LNCaP clone FGC (cell line): ENCODE measurements at places on chromosomes 3 and 15.

GRCh38 chr3:37543666-37544065, 318.0 kb upstream of the CTDSPL start:
- DNase-seq, result no peak

DNA sequence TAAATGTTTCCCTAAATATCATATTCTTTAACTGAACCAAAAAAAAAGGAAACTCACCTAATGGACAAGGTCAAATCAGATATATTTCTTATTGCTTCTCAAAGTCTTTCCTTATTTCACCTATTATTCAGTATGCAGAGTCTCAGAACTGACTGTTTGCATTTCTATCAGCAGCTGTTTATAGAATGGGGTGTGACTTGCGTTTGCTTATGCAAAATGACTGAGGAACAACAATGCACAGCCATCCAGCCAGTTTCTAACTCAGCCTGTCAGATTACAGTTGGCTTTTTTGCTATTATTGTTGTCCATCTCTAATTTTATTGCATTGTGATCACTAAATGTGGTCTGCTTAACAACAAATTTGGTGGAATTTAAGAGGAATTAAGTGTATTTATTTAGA, 40.7 kb downstream of the RAB27A start:
- DNase-seq, result no peak

GRCh38 chr3:29067007-29067406, 213.9 kb upstream of the RBMS3 start:
- DNase-seq, result no peak

DNA sequence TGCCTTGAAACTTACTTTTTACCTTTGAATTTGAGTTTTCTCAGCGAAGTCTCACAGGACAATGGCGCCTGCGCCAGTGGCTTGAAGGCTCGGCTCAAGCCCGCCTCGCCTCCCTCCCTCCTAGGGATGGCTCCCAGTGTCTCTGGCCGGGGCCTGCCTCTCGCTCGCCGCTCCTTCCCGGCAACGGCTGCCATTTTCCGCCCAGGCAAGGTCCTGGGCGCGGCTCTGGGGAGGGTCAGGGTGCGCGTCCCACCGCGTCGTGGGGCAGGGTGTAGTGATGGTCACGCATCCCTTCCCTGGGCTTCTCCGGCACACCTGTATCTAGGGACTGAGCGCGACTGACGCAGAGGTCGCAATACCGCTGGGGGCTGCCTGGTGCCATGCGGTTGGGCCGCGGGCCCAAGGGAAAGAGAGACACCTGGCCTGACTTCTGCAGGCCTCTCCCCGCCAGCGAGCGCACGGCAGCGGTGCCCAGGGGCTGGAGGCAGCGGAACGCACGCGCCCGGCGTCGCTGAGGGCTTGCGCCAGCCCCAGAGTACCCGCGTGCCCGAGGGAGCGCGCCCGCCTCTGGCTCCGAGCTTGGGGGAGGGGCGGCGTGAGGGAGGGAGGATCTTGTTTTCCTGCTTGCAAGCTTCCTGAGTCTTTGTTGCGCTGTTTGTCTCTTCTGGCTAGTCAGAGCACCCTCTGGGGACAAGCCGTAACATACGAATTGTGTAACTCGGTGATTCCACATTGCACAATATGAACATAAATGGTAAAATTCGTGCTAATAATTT, 20.7 kb upstream of the FEM1B start:
- no peak for DNase-seq

DNA sequence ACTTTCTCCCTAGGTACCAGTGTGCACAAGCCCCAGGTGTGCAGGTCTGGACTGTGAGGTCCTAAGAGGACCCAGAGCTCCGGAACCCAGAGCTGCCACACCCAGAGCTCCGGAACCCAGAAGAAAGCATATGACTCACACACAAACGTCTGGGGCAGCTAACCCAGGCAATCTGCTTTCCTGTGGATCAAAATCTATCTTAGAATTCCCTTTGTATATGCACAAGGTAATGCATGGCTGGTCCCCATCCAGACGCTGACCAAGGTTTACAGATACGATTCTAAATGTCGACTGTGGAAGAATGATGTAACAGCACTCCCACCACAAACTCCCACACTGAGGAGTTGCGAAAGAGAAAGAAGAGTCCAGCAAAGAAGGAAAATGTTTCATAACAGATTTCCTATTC, 15.7 kb downstream of the KCNMB2 start:
- no peak for DNase-seq

DNA sequence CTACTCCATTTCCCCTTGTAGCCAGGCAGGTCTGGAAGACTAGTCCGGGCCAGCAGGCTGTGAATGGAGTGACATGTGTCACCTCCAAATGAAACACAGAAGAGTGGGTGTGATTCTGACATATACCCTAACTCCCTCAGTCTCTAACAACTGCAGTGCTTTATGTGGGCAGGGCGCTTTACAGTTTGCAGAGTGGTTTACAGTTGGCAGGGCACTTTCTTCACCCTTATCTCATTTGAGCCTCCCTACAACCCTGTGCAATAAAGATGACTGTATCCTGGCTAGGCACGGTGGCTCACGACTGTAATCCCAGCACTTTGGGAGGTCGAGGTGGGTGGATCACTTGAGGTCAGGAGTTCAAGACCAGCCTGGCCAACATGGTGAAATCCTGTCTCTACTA, 176.3 kb downstream of the RAB11A start:
- no peak for DNase-seq

GRCh38 chr3:15347737-15348110, 15.3 kb upstream of the SH3BP5 start:
- no peak for DNase-seq

GRCh38 chr3:9770276-9770812, 597 bp upstream of the CAMK1 start:
- DNase-seq, result peak; percentile 69

DNA sequence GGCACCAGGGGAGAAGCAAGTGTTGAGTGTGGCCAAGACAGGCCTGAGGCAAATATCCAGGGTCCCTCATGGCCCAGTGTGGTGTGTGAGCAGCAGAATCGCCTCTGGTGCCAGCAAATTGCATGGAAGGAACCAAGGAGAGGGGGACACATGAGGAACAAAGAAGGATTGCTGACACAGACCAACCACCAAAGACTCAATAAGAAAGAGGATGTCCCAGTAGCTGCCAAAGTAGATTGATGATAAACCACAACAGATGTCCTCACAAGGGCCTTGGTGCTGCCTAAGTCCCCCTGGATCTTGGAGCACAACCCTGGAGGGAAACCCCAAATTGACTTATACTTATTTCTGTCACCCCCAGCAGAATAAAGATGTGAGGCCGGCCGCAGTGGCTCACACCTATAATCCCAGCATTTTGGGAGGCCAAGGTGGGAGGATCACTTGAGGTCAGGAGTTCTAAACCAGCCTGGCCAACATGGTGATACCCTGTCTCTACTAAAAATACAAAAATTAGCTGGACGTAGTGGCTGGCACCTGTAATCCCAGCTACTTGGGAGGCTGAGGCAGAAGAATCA, 10.6 kb downstream of the SRGAP3 start:
- no peak for DNase-seq

DNA sequence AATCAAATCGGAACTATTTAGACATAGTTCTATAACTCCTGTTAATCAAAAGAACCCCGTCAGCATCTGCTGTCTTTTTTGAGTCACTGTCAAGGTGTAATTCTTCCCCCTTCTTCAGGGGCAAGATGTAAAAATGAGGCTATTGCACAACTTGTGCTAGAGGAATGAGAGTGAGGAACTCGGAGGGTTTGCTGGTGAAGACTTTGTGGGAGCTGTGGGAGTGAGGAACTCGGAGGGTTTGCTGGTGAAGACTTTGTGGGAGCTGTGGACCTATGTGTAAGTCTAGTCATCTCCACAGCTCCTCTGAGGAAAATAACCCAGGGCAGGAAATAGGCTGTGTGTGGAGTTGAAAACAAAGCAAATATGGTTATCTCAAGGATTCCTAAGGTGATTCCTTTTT, 2.5 kb upstream of the CERS3 start:
- no peak for DNase-seq

- no peak for DNase-seq
Observed at GRCh38 chr3:141380987-141381386, 12.7 kb downstream of the ZBTB38 start.

DNA sequence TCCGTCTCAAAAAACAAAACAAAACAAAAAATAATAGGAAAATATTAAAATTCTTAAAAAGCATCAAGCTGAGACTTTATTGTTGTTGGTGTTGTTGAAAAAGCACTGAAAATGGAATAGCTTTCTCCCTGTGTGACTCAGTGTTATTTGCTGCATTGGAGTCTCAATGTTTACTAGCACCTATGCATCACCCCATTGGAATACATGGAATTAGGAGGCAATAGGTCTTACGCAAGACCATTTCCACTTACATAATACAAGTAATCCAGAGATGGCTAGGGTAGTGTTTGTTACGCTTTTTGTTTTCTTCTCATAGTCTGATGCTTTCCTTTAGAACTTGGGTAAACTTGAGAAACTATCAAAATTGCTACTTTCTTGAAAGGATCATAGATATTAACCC, 15.2 kb downstream of the GXYLT2 start:
- no peak for DNase-seq

GRCh38 chr3:122623031-122623829, 45.8 kb downstream of the PARP15 start:
- no peak for DNase-seq

DNA sequence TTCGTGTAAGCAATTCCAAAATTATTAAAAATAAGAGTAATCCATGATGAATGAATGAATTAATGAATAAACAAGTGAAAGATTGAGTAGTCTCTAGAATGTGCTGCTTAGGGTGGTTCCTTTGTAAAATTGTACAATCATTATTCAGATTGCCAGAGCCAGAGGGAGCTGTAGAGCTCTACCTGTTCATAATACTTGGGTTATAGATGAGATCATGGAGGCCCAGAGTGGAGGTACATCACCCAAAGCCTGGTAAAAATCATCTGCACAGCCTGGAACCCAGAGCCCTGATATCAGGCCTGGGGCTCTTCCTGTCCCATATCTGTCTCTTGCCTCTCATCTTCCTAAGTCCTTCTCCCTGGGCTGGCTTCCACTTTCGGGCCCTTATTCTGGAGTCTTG, 297.2 kb downstream of the RPLP1 start:
- DNase-seq, result no peak

DNA sequence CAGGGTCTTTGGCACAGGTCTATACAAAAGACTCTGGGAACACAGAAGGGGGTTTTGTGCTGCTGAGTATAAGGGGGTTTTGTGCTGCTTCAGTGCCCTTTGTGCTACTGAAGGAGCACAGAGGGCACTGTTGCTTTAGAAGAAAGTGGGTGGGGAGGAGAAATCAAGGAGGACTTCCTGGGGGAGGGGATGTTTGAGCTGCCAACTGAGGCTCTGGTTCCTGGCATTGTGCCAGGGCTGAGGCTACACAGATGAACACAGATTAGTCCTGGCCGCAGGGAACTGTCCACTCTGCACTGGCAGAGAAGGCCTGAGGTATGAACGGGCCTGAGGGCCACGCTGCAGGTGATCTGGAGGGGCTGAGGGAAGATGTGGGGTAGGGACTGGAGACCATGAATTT, 32.2 kb upstream of the SEC13 start:
- no peak for DNase-seq

GRCh38 chr15:39125904-39126303, 455.0 kb upstream of the THBS1 start:
- peak; percentile 10 for DNase-seq

DNA sequence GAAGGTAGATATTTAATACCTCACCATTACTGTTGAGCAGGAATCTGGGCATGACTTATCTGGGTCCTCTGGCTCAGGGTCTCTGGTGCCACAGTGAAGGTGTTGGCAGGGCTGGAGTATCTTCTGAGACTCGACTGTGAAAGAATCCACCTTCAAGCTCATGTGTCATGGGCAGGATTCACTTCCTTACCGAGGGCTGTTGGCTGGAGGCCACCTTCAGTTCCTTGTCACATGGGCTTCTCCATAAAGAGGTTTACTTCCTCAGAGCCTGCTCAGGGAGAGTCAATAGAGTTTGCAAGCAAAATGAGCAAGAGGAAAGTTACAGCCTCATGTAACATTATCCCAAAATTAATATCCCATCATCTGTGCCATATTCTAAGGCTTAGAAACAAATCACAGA, 459.5 kb downstream of the NR2F2 start:
- peak; percentile 42 for DNase-seq

DNA sequence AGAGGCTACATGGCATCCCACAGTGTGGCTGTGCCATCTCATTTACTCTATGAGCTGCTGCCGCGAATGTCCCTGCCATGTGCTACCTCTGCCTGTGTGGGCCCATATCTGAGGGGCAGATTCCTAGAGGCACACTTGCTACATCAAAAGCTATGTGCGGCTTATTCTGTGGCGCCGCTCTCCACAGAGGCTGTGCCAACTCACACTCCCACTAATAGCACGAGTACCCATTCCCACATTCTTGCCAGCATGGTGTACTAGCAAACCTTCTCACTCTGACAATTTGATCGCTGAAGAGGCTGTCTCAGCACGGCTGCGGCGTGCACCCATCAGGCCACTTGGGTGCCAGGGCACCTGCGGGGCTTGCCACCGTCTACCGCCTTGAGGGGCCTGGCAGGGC, 31.2 kb upstream of the MUSTN1 start:
- DNase-seq, result no peak

GRCh38 chr15:39376371-39376909, 204.4 kb upstream of the THBS1 start:
- DNase-seq, result no peak

DNA sequence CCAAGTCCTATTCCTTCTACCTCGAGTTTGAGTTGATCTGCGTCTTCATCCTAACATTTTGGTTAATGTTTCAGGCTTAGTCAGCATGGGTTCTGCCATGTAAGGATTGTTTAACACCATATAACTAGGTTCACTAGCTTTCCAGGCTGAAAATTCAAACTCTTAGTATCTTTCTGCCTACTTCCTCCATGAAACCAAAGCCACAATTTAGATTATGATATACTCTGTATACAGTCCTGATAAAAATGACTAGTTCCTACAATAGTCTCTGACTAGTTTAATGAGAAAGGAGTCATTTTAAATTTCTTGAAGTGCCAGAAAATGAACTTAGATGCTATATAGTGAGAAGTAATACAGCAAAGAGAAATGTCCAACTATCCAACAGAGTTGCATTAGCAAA, 6.6 kb upstream of the BTLA start:
- no peak for DNase-seq

DNA sequence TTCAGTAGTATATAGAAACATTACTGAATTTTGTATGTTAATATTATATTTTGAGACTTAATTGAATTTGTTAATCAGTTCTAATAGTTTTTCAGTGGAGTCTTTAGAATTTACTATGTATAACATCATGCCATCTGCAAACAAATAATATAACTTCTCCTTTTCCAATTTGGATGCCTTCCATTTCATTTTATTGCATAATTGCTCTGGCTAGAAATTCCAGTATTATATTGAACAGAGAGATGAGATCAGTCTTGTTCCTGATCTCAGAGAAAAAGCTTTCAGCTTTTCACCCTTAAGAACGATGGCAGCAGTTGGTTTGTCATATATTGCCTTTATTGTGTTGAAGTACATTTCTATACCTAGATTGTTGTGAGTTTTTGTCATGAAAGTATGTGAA, 40.4 kb downstream of the OR4F15 start:
- peak; percentile 90 for DNase-seq

DNA sequence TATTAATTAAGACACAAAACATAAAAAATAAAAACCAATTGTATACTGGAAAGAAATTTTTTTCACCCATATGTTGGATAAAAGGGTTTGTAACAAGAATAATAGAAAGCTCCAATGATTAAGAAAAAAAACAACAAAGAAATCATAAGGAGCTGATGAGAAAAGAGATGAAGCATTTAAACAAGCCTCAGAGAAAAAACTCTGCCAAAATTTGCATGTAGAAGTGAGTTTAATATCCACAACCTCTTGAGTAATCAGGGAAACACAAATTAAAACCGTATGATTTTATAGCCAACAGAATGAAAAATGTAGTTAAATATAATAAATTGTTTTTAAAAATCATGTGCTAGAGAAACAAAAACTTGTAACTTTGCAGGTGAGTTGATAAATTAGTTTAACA, 192.9 kb downstream of the BCHE start:
- DNase-seq, result no peak

- DNase-seq, result no peak
Observed at GRCh38 chr15:70494852-70495571, 268.3 kb downstream of the UACA start.
